ENCODE measurements at places on chromosomes 12 and 14. TPM values are rescaled to one million over a fixed set of nuclear protein-coding genes. Genes with fewer than 3 reads are reported as not detected.

DNA sequence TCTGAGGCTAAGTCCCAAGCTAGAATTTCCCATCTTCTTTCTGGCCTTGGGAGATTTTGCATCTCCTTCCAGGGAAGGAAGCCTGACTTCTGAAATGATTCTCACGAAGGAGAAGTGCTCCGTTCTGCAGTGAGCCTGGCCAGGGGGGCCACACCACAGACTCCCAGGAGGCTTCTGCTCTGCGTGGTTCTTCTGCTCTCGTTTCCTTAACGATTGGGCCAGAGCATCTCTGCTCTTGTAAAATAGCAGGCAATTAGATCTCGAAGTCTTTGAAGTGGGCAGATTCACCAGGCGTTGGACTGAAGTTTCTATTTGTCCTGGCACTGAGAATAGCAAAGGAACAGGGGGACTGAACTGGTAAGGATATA, 6.7 kb upstream of the BATF start:
- DNase-seq, result no peak

DNA sequence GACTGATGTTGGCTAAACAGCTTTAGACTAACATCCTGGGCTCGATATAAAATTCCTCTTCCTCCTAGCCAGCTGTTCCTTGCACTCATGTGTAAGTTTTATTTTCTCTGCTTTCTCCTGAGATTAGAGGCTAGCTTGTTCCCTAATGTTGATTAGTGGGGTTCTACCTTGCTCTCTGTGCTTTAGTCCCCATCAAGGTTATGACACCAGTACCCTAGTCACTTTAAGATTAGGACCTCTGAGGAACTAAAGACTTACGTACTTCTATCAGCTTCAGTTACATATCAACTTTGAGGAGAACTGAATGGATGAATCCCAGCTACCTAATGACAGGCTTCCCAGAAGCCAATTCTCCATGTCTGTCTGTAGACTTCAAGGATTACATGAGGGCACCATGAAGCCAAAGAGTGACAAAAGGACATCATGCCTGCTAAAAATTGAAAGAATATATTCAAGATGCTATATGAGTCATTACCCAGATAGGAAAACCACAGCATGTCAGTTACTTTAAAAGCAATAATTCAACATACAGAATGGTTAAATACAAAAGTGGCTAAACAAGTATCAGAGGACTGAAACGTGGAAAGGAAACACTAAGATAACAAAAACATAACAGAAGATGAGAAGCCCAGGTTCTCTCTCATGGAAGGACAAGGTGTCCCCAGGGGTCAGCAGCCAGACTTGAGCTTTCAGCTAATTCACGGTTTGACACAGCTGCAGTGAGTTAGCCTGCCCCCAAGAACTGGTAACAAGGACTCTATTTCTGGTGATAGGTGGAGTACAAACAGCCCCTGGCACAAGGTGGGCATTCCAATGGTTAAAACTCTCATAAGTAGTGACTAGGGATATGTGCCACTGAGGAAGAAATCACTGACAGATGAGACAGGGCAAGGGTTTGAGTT, 20.4 kb downstream of the ADAM20 start:
- DNase-seq, result no peak

GRCh38 chr12:88553941-88554658, 26.2 kb downstream of the KITLG start:
- DNase-seq, result no peak

DNA sequence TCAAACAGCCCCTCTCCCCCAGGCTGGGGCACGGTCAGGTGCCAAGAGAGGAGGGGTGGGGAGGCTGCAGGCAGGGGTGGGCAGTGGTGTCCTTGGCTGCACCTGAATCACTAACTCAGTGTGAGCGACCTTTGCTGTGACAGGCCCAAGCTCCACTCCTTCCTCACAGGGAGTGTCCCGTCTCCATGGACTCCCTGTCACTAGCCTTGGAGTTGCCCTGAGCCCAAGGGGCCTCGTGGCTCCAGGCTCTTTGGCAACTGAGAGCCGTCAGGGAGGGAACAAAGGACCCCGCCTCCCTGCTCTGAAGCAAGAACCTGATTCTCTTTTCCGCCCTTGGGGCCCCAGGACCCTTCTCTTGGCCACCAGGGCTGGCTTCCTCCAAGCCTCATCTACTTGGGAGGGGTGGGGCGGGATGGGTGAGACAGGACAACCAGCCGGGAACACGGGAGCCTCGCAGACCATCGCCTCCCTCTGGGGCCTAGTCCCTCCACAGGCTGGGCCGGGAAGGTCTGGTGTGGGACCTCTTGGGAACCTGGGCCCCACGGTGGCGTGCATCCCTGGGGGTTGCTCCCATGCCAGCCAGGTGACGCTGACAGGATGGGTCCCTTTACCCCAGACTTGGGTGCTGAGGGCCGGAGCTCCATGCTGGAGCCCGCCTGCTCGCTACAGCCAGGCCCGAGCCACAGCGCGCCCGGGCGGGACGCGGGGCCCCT, 935 bp upstream of the ADSS1 start:
- DNase-seq, result no peak

GRCh38 chr12:47067176-47067575, 12.2 kb upstream of the PCED1B start:
- DNase-seq, result no peak

The PRB2 gene
- polyA plus RNA-seq, result not detected

DNA sequence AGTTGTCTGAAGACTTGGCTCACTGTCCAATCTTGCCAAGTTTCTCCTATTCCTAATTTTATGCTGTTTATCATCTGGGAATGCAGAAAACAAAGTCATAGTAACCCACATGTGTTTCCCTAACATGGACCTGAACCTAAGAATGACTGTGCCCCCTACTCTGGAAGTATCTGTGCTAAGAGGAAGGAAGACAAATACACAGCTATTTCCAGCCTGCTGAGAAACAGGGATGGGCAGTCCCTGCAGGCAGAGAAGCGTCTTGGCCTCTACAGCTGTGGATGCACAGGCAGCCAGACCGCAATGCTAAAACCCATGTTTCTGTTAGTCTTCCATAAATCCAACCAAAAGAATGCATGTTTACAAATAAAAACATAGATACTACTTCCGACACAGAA, 56.2 kb downstream of the DUSP16 start:
- DNase-seq, result peak; percentile 42

DNA sequence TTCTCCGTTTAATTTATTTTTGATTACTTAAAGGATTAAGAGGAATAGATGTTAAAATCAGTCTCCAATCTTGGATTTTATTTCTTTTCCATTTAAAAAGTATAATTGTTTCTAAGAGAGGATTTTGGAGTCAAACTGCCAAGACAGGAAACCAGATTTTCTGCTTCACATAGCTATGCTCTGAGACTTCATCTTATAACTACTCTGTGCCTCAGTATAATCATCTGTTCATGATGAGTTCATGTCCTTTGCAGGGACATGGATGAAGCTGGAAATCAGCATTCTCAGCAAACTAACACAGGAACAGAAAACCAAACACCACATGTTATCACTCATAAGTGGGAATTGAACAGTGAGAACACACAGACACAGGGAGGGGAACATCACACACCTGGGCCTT, 9.0 kb upstream of the TAS2R31 start:
- no peak for DNase-seq

The RIPK3 gene
- 7.1 TPM for polyA plus RNA-seq

The EGLN3 gene
- 256 TPM for polyA plus RNA-seq

The CINP gene
- 46.0 TPM for polyA plus RNA-seq

- DNase-seq, result no peak
These were observed 72.0 kb upstream of the DBX2 start for GRCh38 chr12:45122768-45123380.

DNA sequence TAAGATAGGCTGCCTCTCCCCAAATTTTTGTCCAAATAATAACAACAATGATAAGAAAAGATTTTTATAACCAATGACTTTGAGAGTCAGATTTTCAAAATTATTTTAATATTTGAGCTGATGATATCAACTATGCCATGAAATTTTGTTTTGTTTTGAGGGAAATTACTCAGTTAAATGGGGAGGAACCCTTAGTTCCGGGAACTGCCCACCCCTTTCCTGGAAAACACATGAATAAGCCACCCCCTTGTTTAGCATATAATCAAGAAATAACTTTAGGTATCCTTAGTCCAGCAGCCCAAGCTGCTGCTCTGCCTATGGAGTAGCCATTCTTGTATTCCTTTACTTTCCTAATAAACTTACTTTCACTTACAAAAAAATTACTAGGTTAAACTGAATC, 61.4 kb downstream of the HMGA2 start:
- no peak for DNase-seq

The ATF1 gene
- polyA plus RNA-seq, result 7.8 TPM

GRCh38 chr12:57129889-57130288, 1.6 kb downstream of the LRP1 start:
- no peak for DNase-seq

- DNase-seq, result no peak
These were observed 409.0 kb upstream of the PDE3A start for GRCh38 chr12:19959353-19959752.

GRCh38 chr14:22626590-22626989, 17.6 kb downstream of the OR6J1 start:
- no peak for DNase-seq

DNA sequence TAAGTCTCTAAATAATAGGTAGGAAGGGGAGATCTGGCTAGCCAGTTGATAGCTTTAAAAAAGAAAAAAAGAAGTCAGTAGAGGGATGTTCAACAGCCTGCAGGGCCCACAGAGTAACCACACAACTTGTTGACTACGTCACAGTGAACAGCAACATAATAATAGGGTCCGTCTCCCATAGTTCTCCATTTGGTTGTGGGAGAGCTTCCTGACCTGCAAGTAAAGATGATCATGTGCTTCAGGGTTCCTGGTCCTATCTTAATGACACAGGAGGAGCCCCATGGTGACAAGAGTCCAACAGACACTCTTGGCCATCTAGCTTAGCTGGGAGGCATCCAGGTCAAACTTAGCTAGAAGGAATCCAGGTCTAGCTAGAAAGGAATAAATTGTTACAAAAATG, 36.2 kb downstream of the FGD6 start:
- DNase-seq, result no peak
